ENCODE measurements at places on chromosomes 12 and 14.

GRCh38 chr12:64780531-64781279 is 21.5 kb upstream of the GNS start:
- no peak for DNase-seq

- DNase-seq, result no peak
Measured at GRCh38 chr12:69996241-69996640, 171.2 kb downstream of the MYRFL start.

GRCh38 chr12:6534695-6534944 is 303 bp downstream of the GAPDH start:
- no peak for DNase-seq

DNA sequence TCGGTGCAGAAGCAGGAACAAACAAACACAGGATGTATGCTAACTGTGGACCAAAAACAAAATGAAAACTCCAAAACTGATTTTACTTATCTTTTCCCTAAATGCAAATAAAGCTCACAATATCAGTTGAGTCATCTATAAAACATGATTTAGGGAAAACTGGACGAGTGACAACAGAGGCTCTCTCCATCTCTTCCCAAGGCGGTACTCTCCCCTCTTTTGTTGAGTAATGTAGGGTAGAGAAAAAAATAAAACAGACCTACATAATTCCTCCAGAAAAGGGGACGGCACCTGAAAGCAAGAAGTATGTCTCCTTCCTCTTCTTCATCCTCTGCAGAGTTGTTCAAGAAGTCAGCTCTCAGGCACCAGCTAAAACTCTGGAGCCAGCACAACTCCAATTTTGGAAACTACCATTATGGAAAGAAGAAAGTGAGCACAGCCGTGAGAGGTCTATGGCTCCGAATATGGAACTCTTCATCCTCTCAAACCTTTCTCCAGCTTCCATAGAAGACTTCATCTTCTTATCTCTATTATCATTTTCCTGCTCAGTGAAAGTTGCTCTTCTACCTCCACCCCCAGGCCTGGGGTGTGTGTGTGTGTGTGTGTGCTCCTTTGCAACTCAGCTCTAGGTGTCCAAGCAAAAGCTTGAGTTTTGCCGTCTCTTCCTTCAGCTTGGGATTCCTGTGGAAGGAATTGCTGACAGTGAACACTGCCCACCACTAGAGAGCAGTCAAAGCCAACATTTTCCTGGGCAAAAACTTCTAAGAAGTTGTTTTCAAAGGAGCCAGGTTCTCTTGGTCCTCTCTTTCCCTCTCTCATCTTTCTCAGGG is 155.4 kb downstream of the DIO2 start:
- DNase-seq, result peak; percentile 44

DNA sequence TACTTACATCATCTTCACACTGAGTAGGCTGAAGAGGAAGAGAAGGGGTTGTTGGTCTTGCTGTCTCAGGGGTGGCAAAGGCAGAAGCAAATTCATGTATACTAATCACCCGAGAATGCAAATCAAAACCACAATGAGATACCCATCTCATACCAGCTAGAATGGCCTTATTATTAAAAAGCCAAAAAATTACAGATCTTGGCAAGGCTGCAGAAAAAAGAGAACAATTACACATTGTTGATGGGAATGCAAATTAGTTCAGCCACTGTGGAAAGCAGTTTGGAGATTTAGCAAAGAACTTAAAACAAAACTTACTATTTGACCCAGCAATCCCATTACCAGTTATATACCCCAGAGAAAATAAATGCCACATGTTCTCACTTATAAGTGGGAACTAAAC is 154.9 kb downstream of the SEC23A start:
- no peak for DNase-seq

- no peak for DNase-seq
Measured at GRCh38 chr12:132422381-132423043, 67.4 kb upstream of the FBRSL1 start.

DNA sequence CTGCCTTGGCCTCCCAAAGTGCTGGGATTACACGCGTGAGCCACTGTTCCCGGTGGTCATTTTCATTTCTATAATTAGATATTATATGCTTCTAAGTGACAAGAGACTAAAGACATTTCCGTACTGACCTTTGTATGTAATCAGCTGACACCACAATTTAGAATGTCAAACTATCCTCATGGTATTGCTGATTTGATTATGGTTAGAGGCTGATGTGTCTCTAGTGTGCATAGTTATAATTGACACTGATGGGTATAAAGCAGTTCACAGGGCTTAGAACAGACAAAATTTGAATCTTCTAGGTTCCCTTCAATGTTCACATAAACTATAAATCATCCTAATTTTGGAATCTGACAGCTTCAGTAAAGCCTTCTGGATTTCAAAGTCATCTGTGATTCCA is 192.7 kb downstream of the PTPRO start:
- no peak for DNase-seq

- DNase-seq, result no peak
Measured at GRCh38 chr14:73752297-73752992, 38.3 kb upstream of the PNMA1 start.

GRCh38 chr12:3362737-3363136 is 128.3 kb upstream of the PRMT8 start:
- no peak for DNase-seq

GRCh38 chr12:101076921-101077320 is 133.1 kb downstream of the SLC5A8 start:
- DNase-seq, result no peak

GRCh38 chr14:102055181-102055901 is 31.5 kb downstream of the HSP90AA1 start:
- peak; percentile 25 for DNase-seq

- no peak for DNase-seq
Measured at GRCh38 chr14:98345161-98345560, 926.8 kb downstream of the BCL11B start.

GRCh38 chr12:2169489-2169888 is 116.7 kb downstream of the CACNA1C start:
- no peak for DNase-seq

- no peak for DNase-seq
Measured at GRCh38 chr12:19694627-19695026, 255.3 kb downstream of the AEBP2 start.

- no peak for DNase-seq
Measured at GRCh38 chr14:29853272-29853671, 74.4 kb downstream of the PRKD1 start.

GRCh38 chr12:101929365-101930041 is 52.1 kb downstream of the DRAM1 start:
- DNase-seq, result no peak

GRCh38 chr14:97850466-97850865 is 1053.3 kb downstream of the VRK1 start:
- no peak for DNase-seq

GRCh38 chr12:117583677-117584225 is 222.3 kb upstream of the NOS1 start:
- no peak for DNase-seq

Data from stromal cell of bone marrow (primary cell).